SK-N-SH treated with all-trans-retinoic acid at 6 μM for 48 hours (cell line): ENCODE measurements at places on chromosomes 3 and 15.

- ATAC-seq: no peak
These were observed 365.6 kb upstream of the DPPA4 start for GRCh38 chr3:109702976-109703375.

- ATAC-seq: no peak
These were observed 3.4 kb downstream of the PHLDB2 start for GRCh38 chr3:111862415-111862814.

GRCh38 chr3:5339967-5340535, 152.5 kb downstream of the EDEM1 start:
- no peak for ATAC-seq

DNA sequence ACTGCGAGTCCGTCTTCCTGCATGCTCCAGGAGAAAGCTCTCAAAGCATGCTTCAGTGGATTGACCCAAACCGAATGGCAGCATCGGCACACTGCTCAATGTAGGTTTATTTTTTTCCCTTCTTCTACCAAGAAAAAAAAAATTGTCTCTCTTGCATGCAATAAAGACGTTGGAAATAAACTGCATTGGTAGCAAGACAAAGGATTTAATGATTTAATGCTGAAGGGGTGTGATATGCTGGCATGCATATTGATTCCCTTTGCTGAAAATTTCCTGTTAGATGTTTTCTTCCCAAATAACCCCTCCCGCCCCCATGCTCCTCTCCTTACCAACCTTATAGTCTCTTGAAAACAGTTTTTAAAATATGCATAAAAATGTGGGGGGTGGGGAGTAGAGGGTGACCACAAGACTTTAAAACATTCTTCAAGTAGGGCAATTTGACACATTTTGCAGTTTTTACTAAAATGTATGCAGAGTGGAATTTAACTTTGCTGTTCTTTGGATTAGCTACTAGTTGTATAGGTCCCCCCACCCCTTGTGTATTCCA, 799 bp downstream of the RARB start:
- no peak for ATAC-seq
